Activated CD8-positive, alpha-beta T cell treated with anti-CD3 and anti-CD28 coated beads, Interleukin-2, amount 10 ng/mL, durations not matched to agents 7 days and 5 days (primary cell): ENCODE measurements at places on chromosomes 2 and 18.
A peak's percentile ranks its signal among the peaks of the same experiment; 100 is the strongest.

- no peak for DNase-seq
These were observed 21.0 kb downstream of the IGFBP5 start for GRCh38 chr2:216674376-216674775.

DNA sequence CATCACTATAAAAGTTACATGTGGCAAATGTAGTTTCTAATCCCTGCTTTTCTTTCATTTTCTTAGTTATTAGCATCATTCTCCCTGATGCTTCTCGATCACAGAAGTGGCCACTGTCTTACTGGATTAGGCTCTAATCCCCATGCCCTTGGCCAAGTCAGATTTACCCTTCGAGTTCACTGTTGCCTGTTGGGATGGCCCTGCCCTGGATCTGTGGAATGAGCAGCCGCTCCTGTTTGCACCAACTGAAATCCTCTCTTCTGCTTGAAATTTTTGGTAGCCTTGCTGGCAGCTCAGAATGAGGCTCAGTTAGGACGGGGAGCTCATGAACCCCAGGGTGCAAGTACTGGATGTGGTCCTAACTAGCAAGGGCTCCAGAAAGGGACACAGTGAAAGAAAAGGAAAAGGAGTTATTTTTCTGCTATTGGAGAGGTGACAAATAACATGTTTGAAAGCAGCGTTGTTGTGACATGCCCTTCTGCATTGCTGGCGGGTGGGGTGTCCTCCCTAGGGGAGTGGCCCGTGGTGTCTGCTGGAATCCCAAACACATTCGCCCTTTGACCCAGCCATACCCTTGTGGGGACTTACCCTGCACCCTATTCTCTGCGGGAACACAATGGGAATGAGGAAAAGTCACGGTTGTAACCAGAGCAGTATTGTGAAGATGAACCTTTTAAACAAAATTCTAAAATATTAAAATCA is 34.5 kb downstream of the RBFA start:
- DNase-seq = peak; percentile 4

GRCh38 chr2:214006601-214007000 is 404.3 kb upstream of the VWC2L start:
- DNase-seq = no peak

DNA sequence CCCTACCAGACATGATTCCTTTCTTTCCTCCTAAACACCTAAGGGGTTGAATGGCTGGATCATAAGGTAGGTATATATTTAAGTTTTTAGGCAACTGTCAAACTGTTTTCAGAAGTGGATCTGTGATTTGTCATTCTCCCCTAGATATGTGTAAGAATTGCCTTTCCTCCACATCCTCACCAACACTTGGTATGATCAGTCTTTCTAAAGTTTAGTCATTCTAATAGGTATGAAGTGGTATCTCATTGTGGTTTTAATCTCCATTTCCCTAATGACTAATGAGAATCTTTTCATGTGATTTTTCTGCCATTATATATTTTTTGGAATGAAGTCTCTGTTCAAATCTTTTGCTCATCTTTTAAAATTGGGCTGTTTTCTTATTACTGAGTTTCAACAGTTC is 122.1 kb downstream of the TFCP2L1 start:
- DNase-seq = no peak

- no peak for DNase-seq
These were observed 78.7 kb downstream of the RTTN start for GRCh38 chr18:70126832-70127231.

DNA sequence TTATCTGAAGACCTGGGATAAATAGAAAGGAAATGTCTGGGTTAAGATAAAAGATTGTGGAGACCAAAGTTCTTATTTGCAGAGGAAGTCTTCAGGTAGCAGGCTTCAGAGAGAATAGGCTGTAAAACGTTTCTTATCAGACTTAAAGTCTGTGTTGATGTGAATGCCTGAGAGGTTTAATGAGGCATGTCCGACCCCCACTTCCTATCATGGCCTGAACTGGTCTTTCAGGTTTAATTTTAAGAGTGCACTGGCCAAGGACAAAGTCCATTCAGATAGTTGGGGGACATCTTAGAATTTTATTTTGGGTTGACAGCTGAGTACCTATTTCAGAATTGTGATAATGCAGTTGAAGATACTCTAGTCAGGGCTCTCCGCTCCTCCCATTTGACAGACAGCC is 92.1 kb downstream of the ATL2 start:
- no peak for DNase-seq

- DNase-seq = no peak
These were observed 7.0 kb downstream of the SLC35F6 start for GRCh38 chr2:26770986-26771586.

DNA sequence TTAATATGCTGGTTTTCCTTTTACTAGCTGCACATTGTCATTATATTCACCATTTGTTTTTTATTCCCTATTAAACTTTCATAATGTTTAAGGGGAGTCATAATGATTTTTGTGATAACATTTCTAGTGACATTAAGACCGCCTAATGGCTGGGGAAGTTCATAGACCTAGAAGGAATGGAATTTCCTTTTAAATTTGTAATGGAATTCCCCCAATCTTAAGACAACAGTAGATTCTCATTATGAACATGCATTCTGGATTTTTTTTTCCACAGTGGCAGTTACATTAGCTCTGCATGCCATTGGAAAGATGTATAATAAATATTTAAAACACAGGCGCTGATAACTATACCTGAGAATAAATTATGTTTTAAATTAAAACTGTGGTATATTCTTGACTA is 8.4 kb downstream of the YPEL5 start:
- no peak for DNase-seq

- DNase-seq = no peak
These were observed 1165.5 kb upstream of the SLC39A10 start for GRCh38 chr2:194491409-194492115.

DNA sequence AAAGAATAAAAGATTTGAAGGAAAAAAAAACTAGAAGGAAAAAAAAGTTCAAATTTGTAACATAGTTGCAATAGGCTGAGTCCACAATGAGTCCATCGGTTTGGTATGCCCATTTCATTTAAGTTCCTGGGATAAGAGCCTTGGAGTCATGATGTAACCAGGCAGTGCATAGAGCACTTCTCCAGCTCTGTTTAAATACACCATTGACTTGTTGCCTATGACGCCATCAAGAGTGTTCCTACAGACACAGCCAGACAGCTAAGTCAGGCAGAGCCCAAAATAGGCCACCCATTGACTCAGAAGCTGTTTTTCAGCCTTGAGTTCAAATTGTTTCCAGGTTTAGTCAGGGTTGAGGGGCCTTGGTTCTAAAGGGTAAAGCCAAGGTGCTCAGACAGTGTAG is 44.9 kb downstream of the SOCS6 start:
- no peak for DNase-seq

GRCh38 chr2:47300609-47301276 is 102.2 kb upstream of the MSH2 start:
- peak; percentile 28 for DNase-seq

- DNase-seq = no peak
These were observed 381.7 kb upstream of the VWC2L start for GRCh38 chr2:214029190-214029589.

- DNase-seq = no peak
These were observed 3.4 kb upstream of the TEX51 start for GRCh38 chr2:126895336-126895735.

DNA sequence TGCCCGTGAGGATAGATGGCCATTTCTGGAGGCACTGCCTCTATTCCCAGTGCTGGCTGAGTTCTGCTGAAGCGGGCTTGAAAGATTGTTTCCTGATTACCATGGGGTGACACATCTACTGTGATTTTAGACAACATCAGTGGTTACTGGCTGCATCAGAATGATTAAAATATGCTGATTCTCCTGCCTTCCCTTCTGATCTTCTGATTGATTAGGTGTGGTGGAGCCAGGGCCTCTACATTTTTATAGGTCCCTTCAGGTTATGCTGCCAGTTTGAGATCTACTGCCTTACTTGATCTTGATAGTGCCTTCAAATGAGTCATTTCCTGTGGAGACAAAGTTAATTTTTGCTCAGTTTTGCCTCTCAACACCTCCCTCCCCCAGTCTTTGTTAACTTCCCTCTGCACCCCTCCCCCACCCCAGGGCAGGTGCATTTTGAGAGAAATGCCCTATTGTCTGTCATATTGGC is 31.6 kb upstream of the SNORC start:
- DNase-seq = peak; percentile 73

DNA sequence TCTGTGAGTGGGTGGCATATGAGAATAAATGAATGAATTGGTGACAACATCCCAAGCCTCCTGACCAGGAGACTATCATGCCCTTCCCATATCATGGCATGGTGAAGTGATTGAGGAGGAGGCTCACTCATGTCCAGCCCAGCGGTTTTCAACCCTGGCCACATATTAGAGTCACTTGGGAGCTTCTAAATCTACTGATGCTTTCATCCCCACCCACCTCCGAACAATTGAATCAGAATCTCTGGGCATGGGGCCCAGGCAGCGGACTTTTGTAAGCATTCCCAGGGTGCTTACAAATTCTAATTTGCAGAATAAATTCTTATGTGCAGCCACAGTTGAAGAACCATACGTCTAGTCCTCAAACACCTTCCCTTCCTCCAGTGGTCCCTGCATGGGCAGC is 81.7 kb upstream of the SEC11C start:
- no peak for DNase-seq

DNA sequence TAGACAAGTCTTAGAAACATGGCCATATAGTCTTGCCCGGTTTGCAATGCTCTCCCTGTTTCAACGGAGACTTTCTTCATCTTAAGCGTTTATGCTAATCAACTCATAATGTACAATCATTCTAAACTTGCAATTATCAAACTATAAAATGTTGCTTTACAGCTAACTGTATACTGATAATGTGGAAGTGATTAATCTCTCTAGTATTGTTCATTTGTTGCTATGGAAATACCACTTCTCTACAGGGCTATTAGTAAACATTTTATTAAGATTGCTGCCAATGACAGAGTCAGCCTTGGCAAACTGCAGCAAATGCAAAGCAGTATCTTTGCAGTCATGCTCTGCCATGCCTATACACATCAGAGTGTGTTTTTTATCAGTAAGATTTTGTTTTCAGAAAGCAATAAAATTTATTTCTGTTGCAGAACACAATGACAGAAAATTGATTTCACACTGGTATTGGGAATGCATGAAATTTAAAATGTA is 1201.8 kb upstream of the CDH2 start:
- DNase-seq = no peak

DNA sequence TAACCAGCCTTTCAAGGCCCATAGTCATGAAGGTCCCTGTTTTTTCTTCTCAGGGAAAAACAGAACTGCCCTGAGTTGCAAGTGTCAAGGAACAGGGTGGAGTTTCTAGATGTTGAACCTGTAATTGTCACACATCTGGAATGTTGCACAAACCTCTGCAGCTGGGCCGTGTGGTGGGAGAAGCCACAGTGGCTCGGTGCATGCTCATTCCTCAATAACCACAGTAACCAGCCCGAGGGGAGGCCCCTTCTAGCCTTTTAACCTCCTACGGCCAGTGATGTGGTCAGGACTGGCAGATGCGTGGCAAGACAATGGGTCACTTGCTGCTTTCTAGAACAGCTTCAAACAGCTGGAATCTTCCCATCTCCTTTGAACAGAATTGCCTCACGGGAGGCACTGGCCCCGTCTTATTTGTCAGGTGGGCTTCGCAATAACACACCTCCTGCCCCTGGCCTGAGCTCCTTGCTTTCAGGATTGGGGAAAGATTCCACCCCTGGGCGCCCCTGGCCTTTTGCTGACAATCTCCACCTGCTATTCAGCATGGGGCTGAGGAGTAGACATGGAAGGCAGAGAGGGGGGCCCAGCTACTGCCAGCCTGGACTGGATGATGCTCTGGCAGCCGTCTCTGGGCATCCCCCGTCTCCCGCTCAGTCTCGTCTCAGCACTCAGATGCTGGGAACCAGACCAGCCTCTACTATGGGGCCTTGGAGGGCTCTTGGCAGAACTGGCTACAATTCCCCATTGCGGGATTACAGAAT is 102.9 kb downstream of the KLHL29 start:
- peak; percentile 38 for DNase-seq

- peak; percentile 76 for DNase-seq
These were observed 102.4 kb downstream of the CABLES1 start for GRCh38 chr18:23237524-23238151.

- DNase-seq = no peak
These were observed 98.5 kb downstream of the NUP35 start for GRCh38 chr2:183222751-183223150.

- no peak for DNase-seq
These were observed 182.0 kb upstream of the SP5 start for GRCh38 chr2:170533156-170533555.

DNA sequence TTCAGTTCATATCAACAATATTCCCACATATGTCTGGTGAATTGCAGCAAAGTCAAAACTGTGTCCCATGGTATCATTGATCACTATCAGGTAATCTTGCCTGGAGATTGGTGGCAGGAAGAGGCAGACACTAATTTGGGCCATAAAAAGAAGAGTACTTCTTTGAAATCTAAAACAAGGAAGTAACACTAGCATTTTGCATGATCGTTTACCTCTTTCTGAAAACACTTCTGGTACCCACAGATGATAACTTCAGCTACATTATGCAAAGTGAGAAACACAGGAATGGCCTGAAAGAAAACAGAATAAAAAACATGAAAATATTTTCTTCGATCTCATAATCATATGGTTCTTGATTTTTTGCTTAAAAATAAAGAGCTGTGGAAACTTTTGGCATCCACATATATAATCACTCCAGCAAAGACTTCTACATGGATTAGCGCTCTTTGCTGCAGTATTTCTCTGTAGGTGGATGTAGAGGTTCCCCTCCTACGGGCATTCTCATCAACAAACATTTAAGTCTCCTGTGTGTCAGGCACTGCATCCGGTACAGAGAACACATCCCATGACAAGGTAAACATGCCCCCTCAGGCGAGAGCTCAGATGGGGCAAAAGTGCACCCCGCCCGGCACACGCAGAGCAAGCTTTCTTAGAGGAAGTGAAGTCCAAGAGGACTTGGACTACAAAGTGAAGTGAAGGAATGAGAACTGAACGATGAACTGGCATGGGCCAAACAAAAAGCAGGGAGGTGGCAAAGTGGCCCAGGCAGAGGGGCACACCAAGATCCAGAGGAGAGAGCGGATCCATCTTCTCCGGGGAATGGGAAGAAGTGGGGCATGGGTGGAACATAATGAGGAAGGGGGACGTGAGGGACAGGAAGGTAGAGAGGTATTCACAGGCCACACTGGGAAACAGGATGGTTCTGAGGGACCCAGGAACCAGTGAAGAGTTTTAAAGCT is 68.0 kb upstream of the RIOK3 start:
- DNase-seq = no peak

GRCh38 chr18:58983260-58984155 is 118.8 kb downstream of the ZNF532 start:
- no peak for DNase-seq

GRCh38 chr2:168034616-168035015 is 212.8 kb downstream of the STK39 start:
- no peak for DNase-seq

GRCh38 chr2:112181571-112182290 is 43.5 kb downstream of the FBLN7 start:
- peak; percentile 35 for DNase-seq

DNA sequence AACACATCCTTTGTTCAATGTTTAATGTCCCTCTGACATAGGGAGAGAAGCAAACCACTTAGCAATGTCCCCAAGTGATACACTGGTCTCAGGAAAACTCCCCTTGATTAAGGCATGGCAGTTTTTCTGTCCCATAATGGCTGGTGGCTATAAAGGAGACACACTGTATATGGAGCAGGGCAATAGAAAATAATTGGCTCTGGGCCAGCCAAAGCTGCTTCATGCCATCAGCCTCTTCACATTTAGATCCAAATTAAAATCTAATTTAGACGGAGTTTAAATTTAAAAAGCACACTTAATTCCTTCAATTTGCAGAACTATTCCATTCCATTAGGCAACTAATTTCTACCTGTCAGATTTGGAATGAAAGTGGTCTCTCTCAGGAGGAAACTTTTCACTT is 638.1 kb downstream of the DSC3 start:
- no peak for DNase-seq
